ENCODE measurements at places on chromosomes 11 and 22. TPM values are rescaled to one million over a fixed set of nuclear protein-coding genes. Genes with fewer than 3 reads are reported as not detected.

GRCh38 chr11:59602432-59602831 is 13.1 kb downstream of the OSBP start:
- DNase-seq: no peak

- peak; percentile 11 for DNase-seq
Observed at GRCh38 chr22:17787241-17787640, 13.0 kb upstream of the BID start.

DNA sequence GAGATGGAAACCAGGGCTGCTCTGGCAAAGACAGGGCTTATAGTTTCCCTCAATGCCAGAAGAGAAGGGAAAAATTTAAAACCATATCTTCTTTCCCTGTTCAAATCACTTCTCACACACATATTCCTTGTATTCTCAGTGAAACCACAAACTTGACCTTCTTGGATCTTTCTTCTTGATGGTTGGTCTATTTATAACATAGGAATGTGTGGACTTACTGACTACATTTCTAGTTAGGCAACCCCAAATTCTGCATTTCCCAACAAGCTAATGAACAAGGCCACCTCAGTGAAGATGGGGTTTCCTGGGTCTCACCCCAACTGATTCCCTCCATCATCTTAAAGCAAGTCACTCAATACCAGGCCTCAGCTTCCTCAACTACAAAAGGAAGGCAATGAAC is 3.8 kb upstream of the QSER1 start:
- peak; percentile 81 for DNase-seq

DNA sequence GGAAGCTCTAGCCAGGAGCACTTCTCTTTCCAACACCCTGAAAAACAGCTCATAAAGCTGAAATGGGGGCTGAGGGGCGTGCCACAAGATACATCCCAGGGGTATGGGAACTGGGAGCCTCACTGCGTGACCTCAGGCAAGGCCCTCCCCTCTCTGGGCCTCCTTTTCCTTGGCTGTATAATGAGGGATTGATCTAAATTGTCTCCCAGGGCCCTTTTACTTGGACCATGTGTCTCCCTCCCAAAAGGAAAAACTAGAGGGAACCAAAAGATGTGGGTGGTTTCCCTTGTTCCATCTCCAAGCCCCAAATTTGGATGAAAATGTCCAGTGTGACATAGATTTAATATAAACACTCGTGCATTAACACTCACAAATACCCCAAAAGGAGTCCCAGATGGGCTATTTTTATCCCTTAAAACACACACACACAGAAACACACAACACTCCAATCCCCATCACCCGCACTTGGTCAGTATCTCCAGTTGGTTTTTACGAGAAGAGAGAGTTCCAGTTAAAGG is 25.9 kb upstream of the SMTN start:
- no peak for DNase-seq

DNA sequence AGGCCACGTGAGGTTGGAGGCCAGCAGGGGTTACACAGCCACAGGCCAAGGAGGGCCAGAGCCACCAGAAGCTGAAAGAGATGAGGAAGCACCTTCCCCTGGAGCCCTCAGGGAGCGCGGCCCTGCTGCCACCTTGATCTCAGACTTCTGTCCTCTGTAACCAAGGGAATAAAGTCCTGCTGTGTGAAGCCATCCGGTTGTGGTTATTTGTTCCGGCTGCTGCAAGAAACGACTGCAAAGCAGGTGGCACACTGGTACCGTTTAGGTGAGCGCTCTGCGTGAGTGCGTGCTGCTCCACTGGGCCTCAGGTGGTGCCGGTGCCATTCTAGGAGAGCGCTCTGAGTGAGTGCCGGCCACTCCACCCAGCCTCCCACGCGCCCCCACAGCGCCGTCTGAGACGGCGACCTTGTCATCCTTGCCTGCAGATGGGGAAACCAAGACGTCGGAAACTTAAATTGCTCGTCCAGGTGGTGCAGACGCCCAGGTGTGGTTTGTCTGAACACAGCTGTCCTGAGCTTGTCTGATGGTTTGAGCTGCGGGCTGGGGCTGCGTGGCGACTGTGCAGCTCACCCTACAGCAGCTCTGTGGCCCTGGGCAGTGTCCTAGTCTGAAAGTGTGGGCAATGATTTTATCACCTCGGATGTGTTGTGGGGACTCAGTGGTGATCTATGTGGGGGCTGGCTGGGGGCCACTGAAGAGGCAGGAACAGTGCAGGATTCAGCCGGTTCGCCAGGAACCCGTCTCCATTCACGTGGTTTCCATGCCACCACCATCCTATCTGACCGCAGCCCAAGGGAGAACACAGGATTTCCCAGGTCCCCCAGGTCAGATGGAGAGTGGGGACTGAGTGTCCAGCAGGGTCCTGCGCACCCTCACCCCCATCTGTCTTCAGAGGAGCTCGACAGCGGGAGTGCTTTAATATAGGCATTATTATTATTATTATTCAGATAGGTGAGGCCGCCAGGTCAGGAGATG is 4.6 kb upstream of the MRGPRG start:
- DNase-seq: no peak

DNA sequence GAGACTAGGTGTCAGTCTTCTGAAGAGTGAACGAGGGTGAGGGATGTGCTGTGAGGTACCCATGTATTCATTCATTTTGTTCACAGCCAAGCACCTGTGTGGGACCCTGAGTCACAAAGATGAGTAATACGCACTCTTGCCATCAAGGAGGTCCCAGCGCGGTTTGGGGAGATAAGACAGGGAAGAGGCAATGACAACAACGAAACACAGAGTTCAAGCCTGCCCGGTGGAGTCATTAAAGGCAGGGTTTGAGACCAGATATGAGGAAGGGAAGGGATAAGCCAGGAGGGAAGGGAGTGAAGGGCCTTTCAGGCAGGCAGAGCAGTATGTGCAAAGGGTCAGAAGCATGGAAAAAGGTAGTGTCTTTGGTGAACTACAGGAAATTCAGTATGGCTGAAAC is 4.6 kb downstream of the DCHS1 start:
- peak; percentile 58 for DNase-seq

DNA sequence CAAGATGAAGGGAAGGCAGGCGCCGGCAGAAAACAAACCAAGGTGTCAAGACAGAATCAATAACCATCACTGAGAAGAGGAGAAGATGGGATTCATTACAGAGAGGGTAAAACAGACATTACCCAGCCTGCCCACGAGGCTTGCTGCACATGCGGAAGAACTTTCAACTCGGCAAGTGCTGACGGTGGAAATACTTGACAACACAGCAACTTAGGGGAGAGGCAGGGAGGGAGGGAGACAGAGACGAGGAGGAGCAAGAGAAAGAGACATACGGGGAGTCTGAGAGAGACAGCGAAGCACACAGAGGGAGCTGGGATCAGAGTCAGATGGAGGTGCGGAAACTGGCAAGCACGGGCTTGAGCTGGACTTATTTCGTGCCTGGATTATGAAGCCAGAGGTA is 129.3 kb upstream of the NECTIN1 start:
- DNase-seq: no peak

GRCh38 chr22:46909237-46910030 is 147.0 kb downstream of the TBC1D22A start:
- no peak for DNase-seq

DNA sequence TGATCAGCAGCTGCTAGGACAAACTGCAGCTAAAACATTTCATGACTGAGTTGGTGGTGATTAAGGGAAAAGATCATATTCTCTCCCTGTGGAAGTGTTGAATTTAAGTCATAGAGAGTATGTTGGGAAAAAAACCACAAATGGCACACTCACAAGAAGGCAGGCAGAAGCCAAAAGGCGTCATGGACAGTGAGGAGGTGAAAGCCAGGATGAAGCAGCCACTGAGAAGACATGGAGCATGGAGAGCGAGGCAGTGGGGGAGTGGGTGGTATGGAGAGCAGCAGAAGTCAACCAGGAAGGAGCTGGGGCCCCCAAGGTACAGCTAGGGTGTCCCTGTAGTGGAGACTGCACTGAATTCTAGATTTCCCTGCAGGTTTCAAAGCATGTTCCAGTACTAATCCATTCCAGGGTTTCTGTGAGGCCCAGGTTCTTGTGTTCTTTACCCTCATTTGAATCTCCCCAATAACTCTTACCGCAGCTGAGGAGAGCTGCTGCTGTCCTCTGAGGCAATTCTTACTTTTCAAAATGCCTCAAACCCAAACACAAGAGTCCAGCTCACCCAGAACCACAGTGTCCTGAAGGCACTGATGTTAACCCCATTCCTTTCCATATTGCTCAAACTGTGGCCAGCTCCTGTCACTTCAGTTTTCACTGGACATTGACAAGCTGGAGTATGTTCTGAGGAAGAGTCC is 191.8 kb upstream of the E2F8 start:
- peak; percentile 91 for DNase-seq

GRCh38 chr11:117361432-117361831 is 33.8 kb downstream of the CEP164 start:
- DNase-seq: no peak

- DNase-seq: no peak
Observed at GRCh38 chr22:23673050-23673620, 17.7 kb upstream of the RGL4 start.

MFNG gene
- polyA plus RNA-seq: 0.15 TPM
